Nucleus accumbens (tissue), 56 donors: ENCODE measurements at places on chromosomes 3 and 15.

GRCh38 chr15:56148064-56148463, 95.6 kb downstream of the RFX7 start:
- DNase-seq = no peak

GRCh38 chr15:59456114-59456513, 18.1 kb downstream of the FAM81A start:
- no peak for DNase-seq

- DNase-seq = no peak
Observed at GRCh38 chr15:66866656-66867055, 164.6 kb downstream of the SMAD6 start.

DNA sequence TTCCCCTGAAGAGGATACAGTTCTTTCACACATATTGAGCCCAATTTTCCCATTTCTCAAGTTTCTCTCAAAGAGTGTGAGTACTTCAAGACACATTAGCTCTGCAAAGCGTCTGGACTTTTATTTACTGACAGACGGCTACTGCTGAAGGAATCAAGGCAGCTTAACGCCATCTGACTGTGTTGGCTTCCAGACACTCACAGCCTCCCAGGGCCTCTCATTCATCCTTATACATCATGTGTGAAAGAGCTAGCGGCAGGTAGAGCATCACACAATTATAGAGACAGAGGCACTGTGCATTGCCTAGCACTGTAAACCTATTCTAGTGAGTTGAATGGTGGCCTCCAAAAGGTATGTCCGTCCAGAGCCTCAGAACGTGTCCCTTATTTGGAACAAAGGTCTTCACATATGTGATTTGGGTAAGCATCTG, 284.1 kb upstream of the STT3B start:
- DNase-seq = no peak

- DNase-seq = no peak
Observed at GRCh38 chr3:104040896-104041295, 1325.8 kb upstream of the ALCAM start.

DNA sequence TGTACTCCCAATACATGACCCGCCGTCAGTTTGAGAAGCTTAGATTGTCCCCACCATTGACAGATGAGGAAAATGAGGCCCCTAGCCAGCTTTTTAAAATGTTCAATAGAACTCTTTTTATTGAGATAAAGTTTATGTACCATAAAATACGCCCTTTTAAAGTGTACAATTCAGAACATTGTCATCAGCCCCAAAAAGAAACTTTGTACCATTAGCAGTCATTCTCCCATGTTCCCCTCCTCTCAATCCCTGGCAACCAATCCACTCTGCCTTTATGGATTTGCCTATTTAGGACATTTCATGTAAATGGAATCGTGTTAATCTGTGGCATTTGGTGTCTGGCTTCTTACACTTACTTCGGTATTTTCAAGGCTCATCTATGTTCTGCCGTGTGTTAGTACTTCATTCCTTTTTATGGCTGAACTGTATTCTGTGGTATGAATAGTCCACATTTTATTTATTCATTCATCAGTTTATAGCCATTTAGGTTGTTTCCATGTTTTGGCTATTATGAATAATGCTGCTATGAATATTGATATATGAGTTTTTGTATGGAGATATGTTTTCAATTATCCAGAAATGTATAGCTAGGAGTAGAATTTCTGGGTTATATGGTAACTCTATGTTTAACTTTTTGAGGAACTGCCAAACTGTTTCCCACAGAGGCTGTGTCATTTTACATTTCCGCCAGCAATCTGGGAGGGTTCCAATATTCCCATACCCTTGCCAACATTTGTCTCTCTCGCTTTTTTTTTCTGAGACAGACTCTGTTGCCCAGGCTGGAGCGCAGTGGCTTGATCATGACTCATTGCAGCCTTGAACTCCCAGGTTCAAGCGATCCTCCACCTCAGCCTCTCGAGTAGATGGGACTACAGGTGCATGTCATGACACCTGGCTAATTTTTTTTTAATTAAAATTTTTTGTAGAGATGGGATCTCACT, 15.3 kb upstream of the PTPN23 start:
- no peak for DNase-seq

DNA sequence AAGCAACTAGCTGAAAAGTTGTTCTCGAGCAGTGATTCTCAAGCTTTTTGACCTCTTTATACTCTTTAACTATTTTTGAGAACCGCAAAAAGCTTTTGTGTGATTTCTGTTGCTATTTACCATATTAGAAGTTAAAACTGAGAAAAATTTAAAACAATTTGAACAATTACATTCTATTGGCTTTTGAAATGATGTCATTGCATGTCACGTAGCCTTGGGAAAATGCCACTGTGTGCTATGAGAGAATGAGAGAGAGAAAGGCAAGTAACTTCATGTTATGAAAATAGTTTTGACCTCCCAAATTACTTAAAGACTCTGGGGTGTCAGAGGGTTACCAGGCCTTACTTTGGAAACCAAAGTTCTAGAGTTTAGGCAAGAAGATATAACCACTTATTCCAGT, 8.0 kb downstream of the USP13 start:
- DNase-seq = no peak

- no peak for DNase-seq
Observed at GRCh38 chr3:47859956-47860605, 57.1 kb downstream of the DHX30 start.

DNA sequence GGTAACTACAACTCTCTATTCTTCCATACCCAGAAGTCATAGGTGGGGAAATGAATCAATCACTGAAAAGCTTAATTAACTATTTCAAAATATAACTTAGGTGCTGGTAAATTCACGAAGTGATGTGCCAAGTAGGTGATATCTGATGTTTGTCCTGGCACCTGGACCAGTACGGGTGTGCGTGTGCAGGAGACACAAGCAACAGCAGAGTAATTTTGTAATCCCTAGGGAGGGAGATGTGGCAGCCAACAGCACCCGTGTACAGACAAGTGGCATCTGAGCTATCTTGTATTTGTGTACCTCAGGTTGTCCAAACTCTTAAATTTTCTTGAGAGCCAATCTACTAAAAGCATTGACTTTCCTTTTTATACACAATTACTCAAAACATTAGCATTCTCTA, 22.8 kb downstream of the USF3 start:
- DNase-seq = no peak

- no peak for DNase-seq
Observed at GRCh38 chr15:63913786-63914315, 80.1 kb upstream of the HERC1 start.

- no peak for DNase-seq
Observed at GRCh38 chr3:98769448-98769847, 6.3 kb downstream of the ST3GAL6 start.

- DNase-seq = no peak
Observed at GRCh38 chr3:82261013-82261412, 499.6 kb upstream of the GBE1 start.

- DNase-seq = no peak
Observed at GRCh38 chr3:42063888-42064287, 27.3 kb upstream of the TRAK1 start.

DNA sequence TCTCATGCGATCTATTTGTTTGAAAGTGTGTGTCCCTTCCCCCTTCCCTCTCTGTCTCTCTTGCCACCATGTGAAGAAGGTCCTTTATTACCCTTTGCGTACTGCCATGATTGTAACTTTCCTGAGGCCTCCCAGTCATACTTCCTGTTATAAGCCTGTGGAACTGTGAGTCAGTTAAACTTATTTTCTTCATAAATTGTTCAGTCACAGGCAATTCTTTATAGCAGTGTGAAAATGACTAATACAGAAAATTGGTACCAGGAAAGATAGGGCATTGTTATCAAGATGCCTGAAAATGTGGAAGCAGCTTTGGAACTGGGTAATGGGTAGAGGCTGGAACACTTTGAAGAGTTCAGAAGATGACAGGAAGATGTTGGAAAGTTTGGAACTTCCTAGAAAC, 743.7 kb upstream of the NECTIN3 start:
- no peak for DNase-seq

DNA sequence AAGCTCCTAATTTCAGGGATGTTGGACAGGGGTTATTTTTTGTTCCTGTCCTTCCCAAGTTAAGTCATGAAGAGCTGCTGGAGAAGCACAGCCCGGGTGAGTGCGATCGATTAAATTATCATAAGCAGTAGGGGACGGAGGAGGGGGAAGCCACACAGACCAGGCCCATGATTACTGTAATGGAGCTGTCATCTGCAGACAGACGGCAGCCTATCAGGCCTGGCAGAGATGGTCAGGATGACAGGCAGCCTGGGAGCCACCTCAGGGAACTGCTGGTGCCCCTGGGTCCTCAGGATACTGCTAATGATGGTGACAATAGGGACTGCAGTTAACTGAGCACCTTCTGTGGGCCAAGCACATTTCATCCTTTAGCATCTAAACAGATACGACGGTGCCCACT, 147.7 kb downstream of the RAB11A start:
- no peak for DNase-seq

DNA sequence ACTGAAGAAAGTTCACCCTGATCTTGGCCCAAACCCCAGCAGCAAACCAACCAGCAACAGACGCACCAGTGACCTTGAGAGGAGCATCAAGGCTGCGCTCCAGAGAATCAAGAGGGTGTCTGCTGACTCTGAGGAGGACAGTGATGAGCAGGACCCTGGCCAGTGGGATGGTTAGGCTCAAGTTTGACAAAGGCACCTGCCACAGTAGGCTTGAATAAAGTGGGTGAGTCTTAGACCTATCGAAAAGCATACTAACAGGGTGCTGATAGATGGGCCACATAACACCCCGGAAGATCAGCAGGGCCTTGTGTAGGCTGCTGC, 23.9 kb downstream of the WHAMM start:
- DNase-seq = no peak

GRCh38 chr15:92869263-92869940, 30.7 kb upstream of the CHD2 start:
- DNase-seq = no peak

DNA sequence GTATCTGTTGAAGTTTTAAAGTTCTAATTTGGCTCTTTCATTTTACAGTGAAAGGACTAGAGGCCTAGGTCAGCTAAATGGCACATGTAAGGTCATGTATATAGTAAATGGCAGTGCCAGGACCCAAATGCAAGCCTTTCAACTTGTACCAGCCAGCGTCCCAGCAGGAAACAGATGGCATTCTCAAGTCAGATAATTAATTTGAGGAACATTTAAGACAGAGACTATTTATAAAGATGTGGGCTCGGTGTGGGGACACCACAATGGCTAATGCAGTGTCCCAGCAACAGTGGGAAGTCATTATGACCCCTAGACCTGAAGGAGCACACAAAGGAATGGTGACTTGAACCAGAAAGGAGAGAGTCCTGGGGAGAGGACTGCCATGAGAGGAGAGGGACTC, 6.1 kb downstream of the MINDY4B start:
- no peak for DNase-seq

- no peak for DNase-seq
Observed at GRCh38 chr3:185837414-185837813, 12.6 kb upstream of the IGF2BP2 start.

DNA sequence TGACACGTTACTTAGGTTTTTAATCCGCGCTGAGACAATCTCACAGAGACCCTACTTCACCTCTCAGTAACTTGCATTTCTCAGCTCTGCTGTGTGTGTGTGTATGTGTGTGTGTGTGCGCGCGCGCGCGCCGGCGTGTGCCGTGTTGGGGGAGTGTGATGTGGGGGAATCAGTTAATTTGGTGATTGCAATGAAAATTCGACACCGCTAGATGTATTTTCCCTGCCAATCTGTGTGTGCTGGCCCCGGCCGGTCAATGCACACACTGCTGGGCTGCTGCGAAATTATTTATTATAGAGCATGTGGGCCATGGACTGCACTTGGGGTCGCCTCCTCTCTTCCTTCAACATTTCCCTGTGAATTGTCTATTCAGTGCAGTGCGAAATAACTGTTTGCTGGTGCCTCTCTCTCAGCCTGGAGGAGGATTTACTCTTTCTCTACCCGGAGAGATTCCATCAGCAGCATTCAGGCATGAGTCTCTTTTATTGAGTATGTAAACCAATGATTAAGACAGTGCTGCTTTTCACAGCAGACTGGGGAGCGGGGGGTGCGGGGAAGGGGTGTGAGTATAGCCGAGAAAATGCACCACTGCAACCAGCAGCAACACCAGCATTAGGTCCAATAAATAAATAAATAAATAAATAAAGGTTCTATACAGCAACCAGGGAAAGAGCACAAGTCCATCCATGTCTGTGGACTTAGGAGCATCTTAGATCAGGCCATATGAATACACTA, 2.9 kb downstream of the CADM2 start:
- peak; percentile 59 for DNase-seq

DNA sequence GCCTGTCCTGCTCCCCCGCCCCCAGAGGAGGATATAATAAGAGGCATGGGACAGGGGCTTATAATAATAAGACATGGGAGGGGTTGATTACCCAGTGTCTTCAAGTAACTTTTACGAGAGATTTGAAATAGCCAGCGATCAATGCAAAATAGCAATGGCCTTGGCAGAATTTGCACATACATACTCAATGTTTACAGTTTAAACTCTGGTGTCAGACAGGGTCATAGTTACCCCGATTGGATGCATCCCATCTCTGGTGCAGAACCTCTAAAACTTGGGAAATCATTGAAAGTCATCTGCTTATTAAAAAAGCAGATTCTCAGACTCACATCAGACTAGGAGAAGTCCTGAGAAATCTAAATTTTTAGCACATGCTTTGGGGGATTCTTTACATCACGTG, 61.0 kb downstream of the TRAK1 start:
- no peak for DNase-seq

DNA sequence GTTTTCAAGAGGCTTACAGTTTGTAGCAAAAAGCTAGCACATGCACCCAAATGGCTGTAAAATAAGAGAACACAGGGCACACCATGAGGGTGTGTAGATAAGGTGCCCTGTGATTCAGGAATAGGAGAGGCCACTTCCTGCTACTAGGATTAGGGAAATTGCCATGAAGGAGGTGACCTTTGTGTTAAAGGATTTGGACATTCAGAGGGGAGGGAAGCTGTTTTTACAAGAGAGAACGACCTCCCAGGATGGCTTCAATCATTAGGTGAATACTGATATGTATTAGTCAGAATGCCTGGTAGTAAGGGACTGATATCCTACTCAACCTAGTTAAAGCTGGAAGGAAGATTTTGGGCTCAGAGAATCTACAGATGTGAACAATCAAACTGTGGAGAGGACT, 35.7 kb upstream of the ABHD17C start:
- no peak for DNase-seq

GRCh38 chr3:131532645-131533044, 29.9 kb upstream of the MRPL3 start:
- DNase-seq = no peak

- peak; percentile 59 for DNase-seq
Observed at GRCh38 chr3:135895106-135895733, 70.3 kb upstream of the PPP2R3A start.

DNA sequence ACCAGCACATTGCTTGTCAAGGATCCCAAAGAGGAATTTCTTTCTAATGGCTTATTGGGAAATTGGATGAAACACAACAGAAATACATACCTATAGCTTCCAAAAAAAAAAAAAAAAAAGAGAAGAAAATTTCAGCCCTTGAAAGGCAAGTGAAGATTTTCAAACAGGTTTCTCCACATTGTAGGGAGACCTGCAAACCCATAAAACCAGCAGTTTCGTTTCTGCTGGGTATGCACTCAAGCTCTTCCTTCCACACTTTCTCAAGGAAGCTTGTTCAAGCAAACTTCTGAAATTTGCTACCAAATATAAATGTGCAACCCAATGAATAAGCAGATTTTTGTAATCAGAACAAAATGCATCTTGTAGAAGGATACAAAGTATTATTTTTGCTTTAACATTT, 15.9 kb upstream of the SH3BP5 start:
- DNase-seq = no peak

- DNase-seq = peak; percentile 6
Observed at GRCh38 chr15:98840053-98840452, 167.5 kb downstream of the PGPEP1L start.
